ENCODE measurements at places on chromosomes 13 and 19. TPM values are rescaled to one million over a fixed set of nuclear protein-coding genes. Genes with fewer than 3 reads are reported as not detected.

JUNB gene
- 9.6 TPM for total RNA-seq

ZNF837 gene
- total RNA-seq = 5.0 TPM

CCDC9 gene
- 24.6 TPM for total RNA-seq

PET100 gene
- total RNA-seq = 165 TPM

CDC16 gene
- 80.2 TPM for total RNA-seq

TTC9B gene
- 1.7 TPM for total RNA-seq

CCDC169 gene
- 1.7 TPM for total RNA-seq

SYNGR4 gene
- not detected for total RNA-seq

RGL3 gene
- 0.30 TPM for total RNA-seq

OR7C1 gene
- not detected for total RNA-seq

PBX4 gene
- 7.7 TPM for total RNA-seq

CEACAM3 gene
- not detected for total RNA-seq

EVI5L gene
- 17.8 TPM for total RNA-seq

ZNF497 gene
- 8.4 TPM for total RNA-seq

PGLYRP1 gene
- total RNA-seq = not detected
